ENCODE measurements at places on chromosomes 2 and 18.

GRCh38 chr2:25373269-25373981, 31.7 kb upstream of the DNMT3A start:
- DNase-seq: no peak

- no peak for DNase-seq
These were observed 3.8 kb upstream of the ARID5A start for GRCh38 chr2:96532641-96533291.

- DNase-seq: no peak
These were observed 62.9 kb downstream of the MIB1 start for GRCh38 chr18:21803495-21803894.

GRCh38 chr2:43302961-43303494, 76.6 kb upstream of the ZFP36L2 start:
- no peak for DNase-seq

GRCh38 chr2:12430407-12431133, 286.2 kb upstream of the TRIB2 start:
- no peak for DNase-seq

DNA sequence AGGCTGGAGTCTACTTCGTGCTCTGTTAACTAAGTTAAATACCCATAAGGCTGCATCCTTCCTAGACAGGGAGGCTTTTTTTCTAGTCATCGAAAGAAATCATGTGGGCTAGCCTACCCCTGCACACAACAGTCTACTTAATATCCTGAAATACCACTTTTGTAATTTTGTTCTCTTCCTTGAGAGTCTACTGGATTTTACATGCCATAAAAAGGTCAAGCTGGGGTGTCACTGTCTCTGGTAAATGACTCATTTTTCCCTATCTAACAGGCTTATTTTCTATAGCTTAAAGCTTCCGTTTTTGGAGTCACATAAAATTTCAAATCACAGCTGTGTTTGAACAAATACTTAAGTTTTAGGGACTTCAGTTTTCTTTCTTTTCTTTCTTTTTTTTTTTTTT, 10.7 kb upstream of the STAM2 start:
- no peak for DNase-seq

- no peak for DNase-seq
These were observed 115.3 kb upstream of the ALPP start for GRCh38 chr2:232263295-232263694.

GRCh38 chr2:1766851-1767811, 22.8 kb upstream of the PXDN start:
- DNase-seq: no peak

- no peak for DNase-seq
These were observed 251.5 kb upstream of the MGAT5 start for GRCh38 chr2:134002391-134002790.

GRCh38 chr2:11774600-11774999, 28.2 kb downstream of the LPIN1 start:
- DNase-seq: no peak

GRCh38 chr2:33365264-33365970, 111.0 kb upstream of the RASGRP3 start:
- DNase-seq: no peak

DNA sequence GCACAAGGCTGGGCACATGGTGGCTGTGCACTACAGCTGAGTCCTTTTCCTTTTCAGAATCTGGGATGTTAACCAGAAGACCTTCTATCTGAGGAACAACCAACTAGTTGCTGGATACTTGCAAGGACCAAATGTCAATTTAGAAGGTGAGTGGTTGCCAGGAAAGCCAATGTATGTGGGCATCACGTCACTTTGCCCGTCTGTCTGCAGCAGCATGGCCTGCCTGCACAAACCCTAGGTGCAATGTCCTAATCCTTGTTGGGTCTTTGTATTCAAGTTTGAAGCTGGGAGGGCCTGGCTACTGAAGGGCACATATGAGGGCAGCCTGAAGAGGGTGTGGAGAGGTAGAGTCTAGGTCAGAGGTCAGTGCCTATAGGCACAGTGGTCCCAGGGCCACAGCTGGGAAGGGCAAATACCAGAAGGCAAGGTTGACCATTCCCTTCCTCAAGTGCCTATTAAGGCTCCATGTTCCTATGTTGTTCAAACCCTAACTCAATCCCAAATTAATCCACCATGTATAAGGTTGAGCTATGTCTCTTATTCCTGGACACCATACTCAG, 2.2 kb downstream of the IL1RN start:
- no peak for DNase-seq

GRCh38 chr18:45378933-45379332, 236.3 kb upstream of the SLC14A2 start:
- no peak for DNase-seq

- DNase-seq: no peak
These were observed 217.5 kb upstream of the SOX11 start for GRCh38 chr2:5474716-5475115.

GRCh38 chr2:133077269-133077822, 407.3 kb upstream of the LYPD1 start:
- no peak for DNase-seq

- DNase-seq: no peak
These were observed 36.5 kb upstream of the SLC66A3 start for GRCh38 chr2:11118761-11119160.

GRCh38 chr2:169573974-169574299, 272 bp upstream of the FASTKD1 start:
- DNase-seq: peak; percentile 16

- no peak for DNase-seq
These were observed 322.0 kb upstream of the SOX11 start for GRCh38 chr2:5370158-5370557.

- no peak for DNase-seq
These were observed 13.2 kb downstream of the CFAP65 start for GRCh38 chr2:219028141-219028540.

- peak; percentile 29 for DNase-seq
These were observed 20.1 kb downstream of the ARID5A start for GRCh38 chr2:96556441-96557330.

DNA sequence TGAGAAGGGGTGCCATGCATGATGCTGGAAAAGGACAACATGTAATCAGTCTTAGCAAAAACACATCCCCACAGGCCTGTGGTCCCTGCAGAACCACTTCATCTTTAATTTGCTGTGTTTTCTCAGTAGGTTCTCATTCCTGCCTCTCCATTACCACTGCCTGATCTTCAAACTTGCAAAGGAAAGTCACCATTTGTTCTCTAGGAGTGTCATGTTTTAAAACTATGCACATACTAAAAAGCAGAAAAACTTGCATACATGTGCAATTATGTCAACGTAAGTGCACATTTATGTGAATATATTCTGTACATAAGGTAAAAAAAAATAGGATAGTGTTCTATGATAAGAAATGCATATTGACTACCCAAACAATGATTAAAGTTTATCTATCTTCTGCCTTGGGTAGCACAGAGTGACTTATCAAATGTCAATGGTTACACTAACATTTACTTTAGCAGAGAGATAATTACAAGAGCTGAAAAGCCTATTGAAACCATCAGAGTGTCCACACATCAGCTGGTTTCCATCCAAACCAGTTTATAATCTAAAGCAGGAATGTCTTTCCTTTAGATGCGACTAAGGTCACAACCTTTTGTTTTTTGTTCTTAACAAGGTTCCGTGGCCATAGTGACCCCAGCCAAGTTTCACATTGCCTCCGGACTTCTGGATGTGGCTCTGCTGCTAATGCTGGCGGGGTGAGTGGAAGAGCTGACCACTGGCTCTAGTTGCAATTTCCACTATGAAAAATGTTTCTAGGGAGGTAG, 58.7 kb upstream of the RMDN2 start:
- no peak for DNase-seq

- no peak for DNase-seq
These were observed 600.4 kb upstream of the CHAC2 start for GRCh38 chr2:53167227-53167626.

GRCh38 chr2:3223080-3223923, 154.3 kb downstream of the EIPR1 start:
- DNase-seq: no peak

GRCh38 chr18:49926106-49926745, 112.9 kb upstream of the ACAA2 start:
- no peak for DNase-seq

DNA sequence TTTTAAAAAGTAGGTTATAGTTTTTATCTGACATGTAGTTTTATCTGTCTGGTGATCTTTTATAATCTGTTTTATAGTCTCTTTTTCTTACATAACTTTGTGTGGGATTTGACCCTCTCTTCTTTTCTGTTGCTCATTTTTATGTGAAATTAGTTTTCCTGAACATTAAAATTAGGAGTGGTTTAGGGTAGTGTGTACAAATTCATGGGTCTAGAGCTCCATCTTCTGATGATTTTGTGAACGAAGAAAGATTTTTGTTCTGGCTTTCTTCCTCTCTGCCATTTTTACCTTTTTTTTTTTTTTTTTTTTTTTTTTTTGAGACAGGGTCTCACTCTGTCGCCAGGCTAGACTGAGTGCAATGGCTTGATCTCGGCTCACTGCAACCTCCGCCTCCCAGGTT, 46.6 kb downstream of the SLC30A6 start:
- no peak for DNase-seq

GRCh38 chr18:57533006-57533867, 53.3 kb downstream of the FECH start:
- DNase-seq: peak; percentile 35

DNA sequence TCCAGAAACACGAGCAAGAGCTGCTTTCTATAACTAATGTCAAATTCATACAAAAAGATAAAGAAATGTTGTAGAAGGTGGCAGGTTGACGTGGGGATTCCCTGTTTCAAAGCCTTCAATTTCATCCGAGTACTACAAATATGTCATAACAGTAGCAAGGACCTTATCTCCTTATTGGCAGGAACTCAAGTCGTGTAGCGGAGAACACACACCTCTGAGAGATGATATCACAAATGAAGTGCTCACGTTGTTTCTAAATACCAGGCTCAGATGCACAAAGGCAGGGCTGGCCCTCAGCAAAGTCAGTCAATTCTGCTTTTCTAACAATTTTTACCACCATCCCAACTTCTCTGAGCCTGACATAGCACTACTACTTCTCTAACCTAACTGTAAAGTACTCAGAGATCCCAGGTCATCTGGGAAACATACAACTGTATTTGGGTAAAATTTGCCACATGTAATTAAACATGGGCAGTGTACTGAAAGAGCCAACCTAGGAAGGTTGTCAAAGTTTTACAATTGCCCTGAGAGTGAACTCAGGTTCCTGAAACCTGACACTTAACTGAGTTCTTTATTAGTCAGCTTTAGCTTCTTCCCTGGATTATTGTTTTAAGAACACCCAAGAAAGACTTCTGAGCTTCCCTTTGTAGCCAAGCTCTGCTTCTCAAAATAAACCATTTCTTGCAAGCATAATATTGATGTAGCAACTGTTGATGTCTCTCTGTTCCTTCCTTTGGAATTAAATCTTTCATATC, 813.7 kb upstream of the ACVR2A start:
- no peak for DNase-seq

All from SK-N-DZ (cell line).